ENCODE measurements at places on chromosomes 7 and 10.

GRCh38 chr7:40301486-40302068 lies 166.8 kb downstream of the SUGCT start:
- DNase-seq: no peak

DNA sequence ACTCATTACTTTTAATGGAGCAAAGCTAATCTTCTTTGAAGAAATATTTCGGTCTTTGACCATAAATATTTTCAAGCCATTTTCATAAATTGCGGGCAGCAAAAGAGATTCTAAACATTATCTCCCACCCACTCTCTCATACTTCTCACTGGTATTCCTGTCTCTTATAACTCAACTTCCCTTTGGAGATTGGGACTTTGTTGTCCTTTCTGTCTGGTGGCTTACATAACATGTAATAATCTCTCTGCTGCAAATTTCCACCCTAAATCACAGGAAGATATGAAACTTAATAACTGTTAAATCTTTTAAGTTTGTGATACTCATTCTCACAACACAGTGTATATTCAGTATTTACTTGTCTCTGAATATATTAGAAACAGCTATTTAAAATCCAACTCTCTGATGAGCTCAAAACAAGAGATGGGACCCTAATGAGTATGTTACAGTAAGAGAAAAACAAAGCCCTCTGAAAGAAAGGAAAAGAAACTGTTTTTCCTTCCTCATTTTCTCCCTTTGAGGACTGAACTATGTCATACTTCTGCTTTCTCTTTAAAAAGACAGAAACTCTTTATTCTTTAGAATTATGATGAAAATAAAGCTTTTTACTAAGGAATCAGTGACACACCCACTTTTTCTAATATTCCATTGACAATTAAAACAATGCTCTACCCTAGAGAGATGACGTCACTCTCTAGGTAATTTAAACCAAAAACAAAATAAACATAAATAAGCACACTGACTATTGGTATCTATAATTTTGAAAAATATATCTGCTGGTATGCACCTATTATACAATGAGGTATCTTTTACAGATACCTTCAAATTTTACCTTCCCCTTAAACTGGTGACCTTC lies 14.7 kb downstream of the CALCR start:
- DNase-seq: peak; percentile 74

DNA sequence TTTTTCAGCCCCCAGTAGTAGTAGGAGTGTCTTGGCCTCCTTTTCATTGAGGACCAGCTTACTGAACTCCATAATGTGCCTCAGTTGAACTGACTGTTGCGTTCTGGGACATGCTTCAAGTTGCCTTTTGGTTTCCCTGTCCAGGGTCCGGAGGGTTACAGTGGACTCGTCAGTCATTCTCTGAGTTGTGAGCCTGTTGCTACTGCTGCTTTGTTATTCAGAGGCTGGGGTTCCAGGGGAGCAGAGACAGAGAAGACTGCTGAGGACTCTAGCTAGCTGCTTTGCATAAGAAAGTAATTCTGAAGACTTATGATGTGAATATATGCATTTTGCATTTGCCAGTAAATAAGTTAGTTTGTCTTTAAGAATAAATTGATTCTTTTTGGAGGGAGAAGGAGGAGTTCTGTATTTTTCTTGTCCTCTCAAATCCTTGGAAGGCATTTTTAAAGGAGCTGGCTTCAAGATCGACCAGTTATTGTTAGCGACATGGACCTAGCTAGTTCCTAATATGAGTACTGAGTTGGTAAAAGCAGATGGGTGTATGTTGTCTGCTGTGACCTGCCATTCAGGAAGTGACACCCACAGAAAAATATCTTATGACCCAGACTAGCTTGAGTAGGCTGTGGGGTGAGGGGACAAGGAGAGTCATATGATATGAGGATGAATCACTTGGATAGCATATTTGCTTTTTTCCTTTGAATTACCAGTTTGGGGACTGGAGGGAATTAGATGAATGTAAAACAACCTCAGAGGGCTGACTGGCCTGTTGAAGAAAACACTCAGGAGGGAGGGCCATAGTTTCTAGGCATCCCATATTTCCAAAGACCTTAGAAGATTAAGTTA lies 8.3 kb downstream of the PI4K2A start:
- peak; percentile 89 for DNase-seq

- no peak for DNase-seq
Observed at GRCh38 chr7:139738101-139738489, 39.7 kb downstream of the HIPK2 start.

DNA sequence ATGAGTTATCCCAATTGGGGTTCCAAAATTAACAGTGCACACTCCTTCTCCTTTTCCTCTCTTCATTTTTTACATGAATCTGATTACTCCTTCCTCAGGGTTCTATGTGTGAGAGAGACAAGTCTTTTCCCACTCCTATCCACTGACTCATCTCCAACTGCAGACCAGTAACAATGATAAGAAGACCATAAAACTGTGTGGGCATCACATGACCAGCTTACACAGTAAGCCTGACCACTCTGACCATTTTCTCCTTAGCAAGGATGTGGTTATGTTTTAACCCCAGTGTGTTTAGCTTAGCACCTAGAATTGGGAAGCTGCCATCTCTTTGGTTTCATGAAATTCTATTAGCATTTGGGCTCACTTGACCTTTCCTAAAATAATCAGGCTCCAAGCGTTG lies 145.0 kb upstream of the CALCR start:
- DNase-seq: no peak

DNA sequence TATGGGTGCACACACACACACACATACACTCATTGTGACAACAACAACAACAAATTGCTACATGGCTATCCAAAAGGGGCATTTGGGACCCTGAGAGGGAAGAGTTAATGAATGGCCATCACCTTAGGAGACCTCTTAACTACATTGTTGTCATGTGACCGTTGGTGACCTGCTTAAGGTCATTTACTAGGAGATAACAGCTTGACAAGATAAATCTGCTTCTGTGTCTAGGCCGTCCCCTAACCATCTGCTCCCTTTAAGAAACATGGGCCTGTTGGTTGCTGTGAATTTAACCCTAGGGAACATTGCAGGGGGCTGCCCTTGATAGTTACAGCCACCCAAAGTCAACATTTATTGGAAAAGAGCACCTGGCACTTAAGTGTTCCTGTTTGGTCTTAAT lies 29.7 kb downstream of the C1QL3 start:
- no peak for DNase-seq

- DNase-seq: no peak
Observed at GRCh38 chr7:32091608-32092210, 21.5 kb upstream of the PDE1C start.

DNA sequence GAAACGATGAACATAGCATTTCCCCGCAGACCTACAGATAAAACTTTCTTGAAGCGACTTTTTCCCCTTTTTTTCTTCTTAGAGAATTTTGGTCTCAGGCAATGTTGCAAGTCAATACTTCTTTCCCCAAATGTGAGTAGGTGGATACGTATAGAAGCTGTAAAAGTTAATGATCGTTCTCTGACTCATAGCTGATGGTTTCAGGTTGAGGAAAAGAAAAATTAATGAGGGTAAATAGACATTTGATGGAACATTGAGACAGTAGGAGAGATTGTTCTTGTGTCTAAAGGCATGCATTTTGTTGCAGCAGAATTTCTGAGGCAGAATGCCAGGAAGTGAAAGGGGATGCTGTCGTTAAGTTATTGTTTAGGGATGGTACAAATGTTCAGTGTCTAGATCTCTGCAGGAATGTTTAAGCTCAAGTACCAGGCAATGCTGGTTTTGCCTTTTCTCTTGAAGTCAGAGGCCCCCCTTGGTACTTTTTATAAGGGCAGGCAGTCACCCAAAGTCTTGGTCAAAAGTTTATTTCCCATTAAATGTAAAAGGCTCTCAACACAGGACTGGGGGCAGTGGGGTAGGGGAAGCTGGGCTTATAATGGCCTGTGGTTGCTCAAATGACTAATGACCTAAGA lies 9.3 kb downstream of the TCF7L2 start:
- no peak for DNase-seq

DNA sequence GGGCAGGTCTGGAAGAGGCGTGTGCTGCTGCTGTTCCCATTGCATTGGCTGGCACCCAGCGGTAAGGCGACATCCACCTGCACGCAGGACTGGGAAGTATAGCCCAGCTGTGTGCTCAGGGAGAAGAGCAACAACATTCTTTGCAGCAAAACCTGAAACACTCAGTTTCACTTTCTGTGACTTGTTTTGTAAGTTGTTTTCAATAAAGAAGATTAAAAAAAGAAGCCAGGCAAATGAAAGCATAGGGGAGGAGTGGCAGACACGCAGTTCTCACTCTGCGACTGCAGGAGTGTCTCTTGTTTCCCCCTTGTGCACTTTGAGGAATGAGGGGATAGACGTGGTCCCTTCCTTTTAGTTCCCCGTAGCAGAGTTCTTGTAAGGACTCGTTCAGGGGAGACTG lies 5.8 kb downstream of the FBH1 start:
- DNase-seq: no peak

DNA sequence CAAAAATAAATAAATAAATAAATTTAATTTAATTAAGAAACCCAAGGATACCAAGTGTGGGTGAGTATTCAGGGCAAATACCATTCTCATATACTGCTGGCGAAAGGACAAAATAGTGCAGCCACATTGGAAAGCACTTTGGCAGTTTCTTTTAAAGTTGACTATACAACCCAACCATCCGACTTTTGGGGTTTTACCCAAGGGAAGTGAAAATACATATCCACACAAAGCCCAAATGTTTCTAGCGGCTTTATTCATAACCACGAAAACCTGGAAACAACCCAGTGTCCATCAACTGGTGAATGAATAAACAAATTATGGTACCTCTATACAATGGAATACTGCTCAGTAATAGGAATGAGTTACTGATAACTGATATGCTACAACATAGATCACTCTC lies 36.2 kb upstream of the OGDHL start:
- DNase-seq: no peak

GRCh38 chr7:128939861-128940410 lies 2.2 kb downstream of the IRF5 start:
- DNase-seq: peak; percentile 66

DNA sequence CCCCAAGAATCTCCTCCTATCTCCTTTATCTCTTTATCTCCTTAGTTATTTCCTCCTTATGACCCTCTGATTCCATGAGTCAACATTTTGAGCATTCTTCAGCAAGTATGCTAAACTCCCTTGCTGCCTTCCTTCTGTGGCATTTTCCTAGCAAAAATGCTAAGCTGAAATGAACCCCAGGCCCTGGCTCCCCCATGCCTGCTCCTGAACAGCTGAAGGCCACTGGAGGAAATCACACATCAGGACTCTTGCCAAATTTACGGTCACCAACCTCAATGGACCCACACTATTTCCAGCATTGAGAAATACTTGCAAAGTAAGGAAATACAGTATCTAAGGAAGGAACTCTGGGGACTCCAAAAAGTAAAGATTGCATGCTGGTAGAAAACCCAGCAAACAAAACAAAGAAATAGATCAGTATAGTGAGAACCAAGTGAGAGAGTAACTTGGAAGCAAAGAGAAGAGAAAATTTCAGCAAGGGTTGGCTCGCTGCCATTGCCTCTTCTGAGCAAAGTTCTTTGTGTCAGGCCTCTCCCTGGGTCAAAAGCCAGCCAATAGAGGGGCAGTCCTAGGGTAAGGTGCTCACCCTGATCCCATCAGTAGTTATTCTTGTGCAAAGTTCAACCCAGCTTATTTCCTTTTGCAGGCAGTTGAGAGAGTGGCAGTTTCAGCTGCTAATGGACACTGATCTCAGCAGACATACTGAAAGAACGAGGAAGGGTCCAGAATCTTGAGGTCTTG lies 5.1 kb upstream of the PLEKHS1 start:
- DNase-seq: peak; percentile 35

DNA sequence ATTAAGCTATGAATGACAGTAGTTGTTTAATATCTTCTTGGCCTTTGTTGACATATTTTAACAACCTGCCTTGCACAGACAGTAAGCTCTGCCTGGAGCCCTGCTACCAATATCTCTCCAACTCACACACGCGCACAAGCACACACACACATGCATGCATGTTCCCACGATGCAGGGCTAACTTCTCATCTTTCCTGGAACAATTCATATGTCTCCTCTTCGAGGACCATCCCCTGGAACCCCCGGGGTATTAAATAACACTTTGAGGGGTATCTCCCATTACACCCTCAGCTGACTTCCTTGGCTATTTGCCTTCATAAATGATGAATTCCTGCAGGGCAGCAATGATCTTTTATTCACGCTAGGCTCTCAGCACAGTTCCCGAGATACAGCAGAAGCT lies 258.0 kb downstream of the TRIL start:
- DNase-seq: no peak

DNA sequence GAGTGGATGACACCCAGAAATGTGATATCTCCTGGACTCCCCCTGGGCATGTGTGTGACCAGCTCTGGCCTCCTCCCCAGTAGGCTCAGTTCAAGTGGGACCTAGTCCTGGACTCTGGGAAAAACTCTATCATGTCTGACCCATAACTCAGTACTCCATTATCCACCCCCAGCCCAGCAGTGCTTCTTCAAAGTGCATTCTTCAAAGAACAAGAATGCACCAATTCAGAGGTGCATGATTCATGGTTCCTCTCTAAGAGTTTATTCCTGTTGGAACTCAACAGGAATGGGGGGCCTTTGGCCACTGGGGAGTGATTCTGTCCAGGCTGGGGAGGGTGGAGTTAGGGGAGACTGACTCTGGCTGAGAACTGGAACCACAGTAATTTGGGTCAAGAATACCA lies 173.6 kb upstream of the CXCL12 start:
- DNase-seq: no peak

DNA sequence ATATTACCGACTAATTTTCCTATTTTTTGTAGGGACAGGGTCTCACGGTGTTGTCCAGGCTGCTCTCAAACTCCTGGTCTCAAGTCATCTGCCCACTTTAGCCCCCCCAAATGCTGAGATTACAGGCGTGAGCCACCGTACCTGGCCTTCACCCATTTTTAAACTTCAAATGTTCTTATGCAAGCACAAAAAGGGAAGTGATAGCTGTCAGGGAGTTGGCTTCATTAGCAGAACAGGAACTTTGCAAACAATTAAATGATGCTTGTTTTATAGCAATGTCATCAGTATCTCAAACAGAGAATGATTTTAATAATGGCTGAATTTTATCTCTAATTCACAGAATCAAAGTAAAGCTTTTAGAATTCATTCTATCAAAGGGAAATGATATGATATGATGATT lies 49.8 kb upstream of the FAM171A1 start:
- DNase-seq: no peak

DNA sequence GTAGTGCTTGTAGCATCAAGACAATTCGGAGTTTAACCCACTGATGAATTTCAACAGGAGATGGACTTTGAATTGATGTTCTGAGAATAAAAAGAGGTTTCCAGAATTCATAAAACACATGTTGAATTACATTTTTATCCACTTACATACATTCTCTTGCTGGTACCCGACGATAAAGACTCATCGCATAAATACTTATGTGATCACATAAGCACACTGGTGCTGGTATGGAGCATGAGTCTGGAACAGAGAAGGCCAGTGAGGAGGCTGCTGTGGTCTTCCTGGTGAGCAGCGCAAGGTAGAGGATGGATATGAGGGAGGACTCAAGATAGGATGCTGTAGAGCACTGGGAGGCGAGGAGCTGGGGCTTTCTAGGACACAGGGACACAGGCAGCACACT lies 109.0 kb downstream of the RNF216 start:
- DNase-seq: no peak
